ENCODE measurements at places on chromosomes 5 and 9. TPM values are rescaled to one million over a fixed set of nuclear protein-coding genes. Genes with fewer than 3 reads are reported as not detected.

GRCh38 chr5:22531986-22532385 lies 321.2 kb downstream of the CDH12 start:
- H3K27ac ChIP-seq = no peak overlapping the region
- no peak for DNase-seq
- no peaks in the 10 kb centered on the region for H3K36me3 ChIP-seq
- H3K4me1 ChIP-seq = no peaks in the 10 kb centered on the region

DNA sequence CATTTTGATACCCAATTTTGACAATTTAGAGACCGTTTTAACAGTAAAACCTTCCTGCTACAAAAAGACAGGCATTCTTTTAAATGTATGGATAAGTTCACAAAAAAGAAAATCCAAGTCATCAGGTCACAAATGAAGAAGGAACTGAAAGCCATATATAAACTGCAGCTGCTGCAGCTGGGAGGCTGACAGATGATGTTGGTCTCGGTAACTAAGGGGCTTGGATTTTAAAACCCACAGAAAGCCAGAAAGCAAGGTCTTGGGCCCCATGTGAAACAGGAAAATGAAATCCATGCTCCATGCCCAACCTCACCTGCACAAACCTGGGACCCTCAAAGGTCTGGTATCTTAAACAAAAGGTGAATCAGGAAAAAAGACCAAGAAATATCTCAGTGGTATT lies 15.7 kb upstream of the C5orf34 start:
- no peak overlapping the region for H3K4me3 ChIP-seq
- DNase-seq = no peak
- no peak overlapping the region for H3K27ac ChIP-seq

GRCh38 chr5:33852837-33853236 lies 39.0 kb downstream of the ADAMTS12 start:
- no peak for DNase-seq
- no peak overlapping the region for H3K27ac ChIP-seq
- peaks cover 37% of the 10 kb centered on the region for H3K27me3 ChIP-seq
- H3K4me3 ChIP-seq = no peak overlapping the region
- H3K36me3 ChIP-seq = no peaks in the 10 kb centered on the region

GRCh38 chr9:32502464-32502863 lies 23.5 kb downstream of the RIGI start:
- H3K27me3 ChIP-seq = no peaks in the 10 kb centered on the region
- H3K36me3 ChIP-seq = no peaks in the 10 kb centered on the region
- no peak overlapping the region for H3K27ac ChIP-seq
- no peak overlapping the region for H3K4me3 ChIP-seq
- peaks cover 8% of the 10 kb centered on the region for H3K4me1 ChIP-seq

GRCh38 chr5:38134810-38135209 lies 123.5 kb upstream of the EGFLAM start:
- peaks cover 58% of the 10 kb centered on the region for H3K27me3 ChIP-seq
- no peak overlapping the region for H3K4me3 ChIP-seq
- H3K27ac ChIP-seq = no peak overlapping the region
- no peaks in the 10 kb centered on the region for H3K36me3 ChIP-seq
- H3K4me1 ChIP-seq = no peaks in the 10 kb centered on the region
- no peak for DNase-seq

DNA sequence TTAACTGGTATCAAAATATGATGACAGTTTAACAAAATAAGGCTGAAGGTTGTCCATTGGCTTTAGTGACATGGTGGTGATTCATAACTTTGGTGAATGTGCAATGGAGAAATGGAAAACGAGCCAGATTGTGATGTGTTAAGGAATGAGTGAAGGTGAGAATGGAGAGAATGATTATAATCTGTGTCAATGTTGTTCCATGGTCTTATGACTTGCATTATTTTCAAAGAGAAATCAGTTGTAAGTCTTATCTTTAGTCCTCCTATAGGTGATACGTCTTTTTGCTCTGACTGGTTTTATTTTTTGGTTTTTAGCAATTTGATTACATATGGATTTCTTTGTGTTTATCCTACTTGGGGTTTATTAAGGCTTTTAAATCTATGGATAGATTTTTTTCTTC lies 12.7 kb downstream of the OR1L6 start:
- H3K36me3 ChIP-seq = no peaks in the 10 kb centered on the region
- 0 out of 2 replicates have a peak, but pooled peaks cover 5% of the 10 kb centered on the region for H3K27me3 ChIP-seq
- DNase-seq = no peak
- H3K27ac ChIP-seq = no peak overlapping the region
- no peak overlapping the region for H3K4me3 ChIP-seq
- no peaks in the 10 kb centered on the region for H3K4me1 ChIP-seq

GRCh38 chr9:34578241-34579103 lies 11.1 kb downstream of the CNTFR start:
- no peaks in the 10 kb centered on the region for H3K27me3 ChIP-seq
- no peak for DNase-seq
- H3K4me1 ChIP-seq = no peaks in the 10 kb centered on the region
- no peak overlapping the region for H3K27ac ChIP-seq
- no peaks in the 10 kb centered on the region for H3K36me3 ChIP-seq

- no peak overlapping the region for H3K27ac ChIP-seq
- no peak for DNase-seq
- H3K4me3 ChIP-seq = no peak overlapping the region
- H3K27me3 ChIP-seq = no peaks in the 10 kb centered on the region
- no peaks in the 10 kb centered on the region for H3K36me3 ChIP-seq
These were observed 73.7 kb downstream of the VPS13A start for GRCh38 chr9:77251050-77251449.

DNA sequence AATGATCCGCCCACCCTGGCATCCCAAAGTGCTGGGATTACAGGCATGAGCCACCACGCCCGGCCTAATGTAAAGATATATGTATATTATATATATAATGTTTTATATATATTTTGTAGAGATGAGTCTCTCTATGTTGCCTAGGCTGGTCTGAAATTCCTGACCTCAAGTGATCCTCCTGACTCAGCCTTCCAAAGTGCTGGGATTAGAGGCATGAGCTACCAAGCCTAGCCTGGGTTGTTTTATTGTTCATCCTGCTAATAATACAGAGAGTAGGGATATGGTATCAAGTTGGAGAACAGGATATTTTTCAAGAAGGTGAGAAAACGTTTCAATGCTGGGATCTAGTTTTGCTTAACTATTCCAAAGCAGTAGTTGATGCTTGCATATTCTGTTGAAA lies 2.9 kb downstream of the SEC24A start:
- peaks cover 9% of the 10 kb centered on the region for H3K4me1 ChIP-seq
- DNase-seq = no peak
- H3K4me3 ChIP-seq = no peak overlapping the region
- no peaks in the 10 kb centered on the region for H3K27me3 ChIP-seq

DNA sequence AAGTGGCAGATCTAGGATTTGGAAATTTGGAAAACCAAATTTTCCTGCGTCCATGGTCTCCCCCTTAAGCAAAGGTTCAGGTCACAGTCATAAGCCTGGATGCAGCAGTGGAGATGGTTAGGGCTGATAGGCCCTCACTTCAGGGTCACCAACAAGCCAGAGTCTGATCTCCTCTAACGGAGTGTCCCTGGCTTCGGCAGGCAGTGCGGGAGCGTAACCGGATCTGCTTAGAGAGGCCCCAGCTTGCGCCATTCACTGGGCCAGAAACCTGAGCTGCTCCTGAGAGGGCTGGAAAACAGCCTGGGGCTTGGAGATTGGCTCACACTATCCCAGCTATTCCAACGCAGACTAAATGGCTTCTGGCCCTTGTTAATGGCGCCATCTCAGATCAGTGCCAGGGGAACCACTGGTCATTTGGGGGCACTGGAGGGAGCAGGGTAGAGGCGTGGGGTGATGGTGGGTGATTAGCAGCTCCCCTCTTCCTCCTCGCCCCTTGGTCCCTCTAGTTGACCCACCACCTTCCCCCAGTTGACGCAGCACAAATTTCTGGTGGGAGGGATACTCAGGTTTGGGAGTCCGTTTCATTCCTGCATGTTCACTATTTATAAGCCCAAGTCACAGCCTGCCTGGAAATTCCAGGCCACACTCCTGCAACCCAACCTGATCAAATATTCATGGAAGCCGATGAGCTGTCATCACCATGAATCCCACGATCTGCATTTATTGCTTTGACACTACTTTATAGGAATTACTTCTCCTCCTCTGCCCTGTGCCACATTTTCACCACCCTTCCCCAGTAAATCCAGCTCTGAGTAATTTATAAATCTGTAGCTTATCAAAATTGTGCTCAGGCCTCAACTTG lies 134.6 kb upstream of the CPEB4 start:
- no peak overlapping the region for H3K27ac ChIP-seq
- no peak overlapping the region for H3K4me3 ChIP-seq
- H3K4me1 ChIP-seq = no peaks in the 10 kb centered on the region
- peaks cover 31% of the 10 kb centered on the region for H3K27me3 ChIP-seq
- DNase-seq = no peak

The PCDHGA6 gene
- 0.07 TPM for total RNA-seq
